Foreskin fibroblast (primary cell): ENCODE measurements at places on chromosomes 6 and 20.

GRCh38 chr6:15793826-15794225, 131.0 kb upstream of the DTNBP1 start:
- no peak for DNase-seq

DNA sequence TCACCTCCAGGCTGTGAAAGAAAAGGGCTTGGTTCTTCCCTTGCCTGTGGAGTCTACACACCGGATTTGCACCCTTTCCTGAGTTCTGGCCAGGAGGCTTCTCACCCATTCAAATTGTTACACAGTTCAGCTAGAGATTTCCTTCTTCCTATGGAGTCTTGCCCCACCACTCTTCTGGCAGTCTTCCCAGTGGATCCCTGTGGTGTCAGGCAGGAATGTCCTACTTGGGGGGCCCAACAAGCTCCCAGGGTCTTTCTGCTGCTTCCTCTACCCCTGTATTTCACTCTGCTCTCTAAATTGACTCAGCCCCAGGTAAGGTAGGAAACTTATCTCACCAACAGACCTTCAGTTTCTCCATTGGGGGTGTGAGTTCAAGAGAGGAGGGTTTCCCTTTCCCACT, 14.0 kb upstream of the CST9L start:
- DNase-seq: no peak

DNA sequence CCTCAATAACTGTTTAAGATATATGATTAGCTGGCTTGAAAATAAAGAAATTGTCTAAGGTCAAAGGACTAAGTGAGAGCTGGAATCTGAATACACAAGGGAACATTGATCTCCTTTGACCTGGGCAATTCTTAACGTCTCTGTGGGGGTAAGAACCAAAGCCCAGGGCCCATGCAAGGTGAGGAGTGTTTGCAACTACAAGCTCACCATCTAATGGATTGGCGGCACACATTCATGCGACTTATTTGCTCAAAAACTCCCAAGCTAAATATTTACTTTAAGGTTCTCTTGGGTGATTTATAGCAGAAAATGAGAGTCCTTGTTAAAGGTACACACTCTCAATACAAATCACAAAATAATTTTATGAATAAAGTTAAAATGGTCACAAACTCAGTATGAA, 392.0 kb upstream of the FLRT3 start:
- no peak for DNase-seq

DNA sequence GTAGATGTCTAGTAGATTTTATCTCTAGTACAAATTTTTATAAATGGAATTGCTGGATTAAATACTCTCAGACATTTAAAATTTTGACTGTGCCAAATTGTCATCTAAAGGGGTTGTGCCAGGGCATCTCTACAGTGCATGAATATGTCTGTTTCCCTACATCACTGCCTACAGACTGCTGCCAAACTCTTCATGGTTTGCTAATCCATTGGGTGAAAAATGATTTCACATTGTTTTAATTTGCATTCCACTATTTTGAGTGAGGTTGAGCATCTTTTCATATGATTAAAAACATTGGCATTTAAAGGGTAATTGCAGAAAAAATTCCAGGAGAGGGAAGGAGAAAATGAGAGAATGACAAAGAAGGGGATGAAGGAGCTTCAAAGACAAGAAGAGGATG, 267.7 kb upstream of the RNF24 start:
- peak; percentile 62 for DNase-seq

DNA sequence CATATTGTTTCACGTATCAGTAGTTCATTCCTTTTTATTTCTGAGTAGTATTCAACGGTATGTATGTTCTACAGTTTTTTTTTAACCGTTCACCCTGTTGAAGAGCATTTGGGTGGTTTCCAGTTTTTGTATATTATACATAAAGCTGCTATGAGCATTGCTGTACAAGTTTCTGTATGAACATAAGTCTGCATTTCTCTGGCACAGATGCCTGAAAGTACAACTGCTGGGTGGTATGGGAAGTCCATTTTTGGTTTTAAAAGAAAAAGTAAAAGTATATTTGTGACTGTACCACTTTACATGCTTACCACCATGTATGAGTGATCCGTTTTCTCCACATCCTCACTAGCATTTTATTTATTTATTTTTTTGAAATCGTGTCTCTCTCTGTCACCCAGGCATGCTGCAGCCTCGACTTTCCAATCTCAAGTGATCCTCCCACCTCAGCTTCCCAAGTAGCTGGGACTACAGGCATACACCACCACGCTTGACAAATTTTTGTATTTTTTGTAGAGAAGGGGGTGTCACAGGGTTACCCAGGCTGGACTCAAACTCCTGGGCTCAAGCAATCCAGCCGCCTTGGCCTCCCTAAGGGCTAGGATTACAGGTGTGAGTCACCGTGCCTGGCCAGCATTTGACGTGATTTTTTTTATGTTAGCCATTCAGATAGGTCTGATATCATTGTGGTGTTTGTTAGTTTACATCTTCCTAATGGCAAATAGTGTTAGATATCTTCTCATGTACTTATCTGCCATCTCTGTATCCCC, 11.0 kb upstream of the SIM1 start:
- DNase-seq: no peak

DNA sequence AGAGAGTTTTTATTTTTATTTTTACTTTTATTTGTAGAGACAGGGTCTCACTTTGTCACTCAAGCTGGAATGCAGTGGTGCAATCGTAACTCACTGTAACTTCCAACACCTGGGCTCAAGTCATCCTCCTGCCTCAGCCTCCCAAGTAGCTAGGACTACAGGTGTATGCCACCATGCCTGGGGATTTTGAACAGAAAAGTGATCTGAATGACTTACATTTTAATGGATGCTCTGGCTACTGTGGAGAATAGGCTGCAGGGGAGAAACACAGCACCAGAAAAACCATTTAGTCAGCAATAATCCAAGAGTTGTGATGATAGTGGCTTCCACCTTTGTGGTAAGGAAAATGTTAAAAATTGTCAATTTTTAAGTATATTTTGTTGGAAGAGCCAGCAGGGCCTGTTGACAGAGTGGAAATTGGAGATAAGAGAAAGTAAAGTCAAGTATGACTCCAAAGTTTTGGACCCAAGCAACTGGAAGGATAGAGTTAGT, 106.0 kb upstream of the LOC128125822 start:
- DNase-seq: no peak

GRCh38 chr6:6039946-6040509, 33.3 kb upstream of the NRN1 start:
- DNase-seq: no peak

- DNase-seq: no peak
Observed at GRCh38 chr6:42387336-42387735, 64.4 kb downstream of the TRERF1 start.

DNA sequence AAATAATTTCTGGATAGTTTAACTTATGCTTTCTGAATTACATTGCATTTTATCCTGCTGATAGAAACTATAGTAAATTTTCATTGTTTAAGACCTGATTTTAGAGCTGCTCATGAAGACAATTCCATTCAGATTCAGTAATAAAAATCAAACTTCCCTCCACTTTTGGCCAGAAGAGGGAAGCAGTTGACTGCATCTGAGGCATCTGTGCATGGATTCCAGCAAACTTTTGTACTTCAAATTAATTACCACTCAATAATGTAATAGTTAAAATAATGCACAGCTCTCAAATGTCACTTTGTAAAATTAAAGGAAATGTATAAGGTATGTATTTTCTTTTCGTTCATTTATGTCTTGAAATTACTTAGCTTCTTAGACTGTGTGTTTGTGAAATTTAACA, 64.2 kb upstream of the SLC35B3 start:
- DNase-seq: peak; percentile 52
